ENCODE measurements at places on chromosomes 7 and 10.

DNA sequence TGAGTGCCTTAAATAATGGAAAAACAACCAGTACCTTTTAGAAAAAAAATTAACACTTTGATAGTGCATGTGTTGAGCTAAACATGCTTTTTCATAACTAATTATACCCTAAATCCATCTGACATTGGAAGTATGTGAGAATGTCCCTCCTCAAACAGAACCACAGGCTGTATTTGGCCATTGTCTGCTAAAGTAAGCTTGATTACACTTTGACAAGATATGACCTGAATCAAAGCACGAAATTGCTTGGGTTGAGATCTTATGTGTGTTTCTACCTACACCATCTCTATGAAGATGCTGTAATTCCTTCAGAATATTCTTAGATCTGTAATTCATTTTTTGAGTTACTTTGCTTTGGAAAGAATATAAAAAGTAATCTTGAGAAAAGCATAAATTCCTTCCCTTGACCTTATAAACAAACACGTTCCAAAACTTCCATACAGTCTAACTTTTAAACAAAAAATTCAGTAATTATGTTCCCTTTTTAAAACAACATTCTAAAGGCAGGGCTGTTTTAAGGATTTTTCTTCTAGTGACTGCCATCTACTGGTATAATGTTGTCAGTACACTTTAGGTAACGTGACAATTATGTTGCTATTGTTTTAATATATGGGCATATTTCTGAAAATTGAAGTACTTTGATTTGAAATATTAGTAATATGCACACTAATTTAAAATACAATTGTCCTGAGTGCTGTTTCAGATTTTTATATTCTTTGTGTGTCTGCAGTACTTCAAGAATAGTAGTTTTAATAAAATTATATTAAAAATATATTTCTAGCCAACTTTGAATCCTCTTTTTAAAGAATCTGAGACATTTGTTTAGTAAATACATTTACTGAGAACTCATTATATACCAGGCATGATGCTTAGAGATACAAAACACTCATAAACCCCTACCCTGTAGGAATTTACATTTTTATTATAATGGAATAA is 20.9 kb downstream of the CD36 start:
- peak; percentile 64 for DNase-seq

GRCh38 chr7:95190515-95190914 is 133.8 kb downstream of the PON1 start:
- peak; percentile 15 for DNase-seq

GRCh38 chr10:61857746-61858145 is 43.8 kb upstream of the ARID5B start:
- no peak for DNase-seq

- DNase-seq, result peak; percentile 64
Observed at GRCh38 chr7:129066290-129067131, 11.6 kb upstream of the TNPO3 start.

- DNase-seq, result no peak
Observed at GRCh38 chr10:14358886-14359573, 28.3 kb upstream of the FRMD4A start.

DNA sequence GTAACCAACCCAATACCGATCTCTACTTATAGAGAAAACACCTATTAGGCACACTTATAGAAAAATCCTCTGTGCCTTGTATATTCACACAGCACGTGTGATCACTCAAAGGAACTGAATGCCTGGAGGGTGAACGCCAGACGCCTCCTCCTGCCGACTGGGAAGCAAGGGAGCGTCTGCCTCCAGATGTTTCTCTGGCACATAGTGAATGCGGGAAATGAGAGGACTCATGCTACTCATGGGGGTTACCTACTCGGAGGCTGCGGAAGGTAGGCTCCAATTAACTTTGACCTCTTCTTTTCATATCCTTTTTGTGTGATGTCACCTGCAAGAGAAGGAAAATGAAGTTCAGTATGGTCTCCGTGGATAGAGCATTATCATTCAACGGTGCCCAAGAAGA is 203.3 kb downstream of the DIP2C start:
- DNase-seq, result peak; percentile 17

DNA sequence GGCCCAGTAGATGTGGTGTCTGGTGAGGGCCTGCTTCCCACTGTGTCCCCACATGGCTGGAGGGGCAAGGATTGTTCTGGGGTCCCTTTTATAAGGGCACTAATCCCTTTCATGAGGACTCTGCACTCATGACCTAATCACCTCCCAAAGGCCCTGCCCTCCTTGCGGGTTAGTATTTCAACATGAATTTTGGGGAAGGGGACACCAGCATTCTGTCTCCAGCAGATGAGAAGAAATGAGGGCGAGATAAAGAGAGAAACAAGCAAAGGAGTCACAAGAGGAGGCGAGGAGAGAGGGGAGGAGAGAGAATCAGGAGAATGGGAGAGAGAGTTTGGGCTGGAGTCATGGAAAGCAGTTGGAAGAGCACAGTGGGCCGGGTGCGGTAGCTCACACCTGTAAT is 83.7 kb downstream of the C10orf105 start:
- DNase-seq, result no peak

GRCh38 chr7:88835147-88835728 is 39.7 kb upstream of the TEX47 start:
- peak; percentile 23 for DNase-seq
